ENCODE measurements at places on chromosomes 4 and X.

GRCh38 chr4:150425161-150425560 lies 156.8 kb upstream of the MAB21L2 start:
- DNase-seq: no peak

DNA sequence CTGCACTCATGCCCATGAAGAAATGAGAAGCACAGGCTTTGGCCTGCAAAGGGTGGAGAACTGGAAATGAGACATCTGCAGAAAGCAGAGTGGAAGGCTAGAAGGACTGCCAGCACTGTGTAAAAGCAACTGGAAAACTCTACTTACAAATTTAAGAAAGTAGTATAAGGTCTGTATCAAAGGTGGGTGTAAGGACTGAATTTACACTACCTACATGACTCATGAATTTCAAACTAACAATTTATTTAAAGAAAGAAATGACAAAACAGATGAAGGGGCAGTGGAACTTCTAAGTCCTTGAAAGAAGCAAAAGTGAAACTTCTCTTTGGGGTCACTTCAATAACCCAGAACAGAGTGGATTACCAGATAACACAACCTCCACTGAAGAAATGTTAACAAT lies 71.2 kb downstream of the SLC10A7 start:
- DNase-seq: no peak

- DNase-seq: no peak
Observed at GRCh38 chr4:98786866-98787265, 128.5 kb upstream of the TSPAN5 start.

- no peak for DNase-seq
Observed at GRCh38 chr4:3463556-3464348, 646 bp downstream of the DOK7 start.

DNA sequence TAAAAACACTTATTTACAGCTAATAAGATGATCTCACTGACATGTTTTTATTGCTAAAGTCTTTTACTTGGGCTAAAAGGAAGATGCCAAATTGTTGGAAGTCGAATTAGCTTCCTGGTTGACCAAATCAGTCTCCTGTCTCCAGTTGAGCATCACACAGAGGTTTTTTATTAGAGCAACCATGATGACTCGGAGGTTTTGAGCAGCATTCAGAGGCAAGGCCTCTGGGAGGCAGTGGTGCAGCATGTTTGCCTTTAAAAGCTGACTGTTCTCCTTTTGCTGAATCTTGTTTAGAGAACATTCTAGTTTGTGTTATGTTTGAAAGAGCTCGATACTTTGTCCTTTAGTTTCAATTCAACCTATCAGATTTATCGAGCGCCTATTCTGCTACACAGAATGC lies 2.1 kb downstream of the UCHL1 start:
- no peak for DNase-seq

- DNase-seq: no peak
Observed at GRCh38 chrX:71052721-71053120, 15.4 kb downstream of the SNX12 start.

GRCh38 chrX:44099366-44099765 lies 126.2 kb upstream of the NDP start:
- no peak for DNase-seq

GRCh38 chr4:166777760-166778159 lies 456.5 kb downstream of the SPOCK3 start:
- DNase-seq: no peak

GRCh38 chr4:132513491-132513890 lies 635.6 kb upstream of the PCDH10 start:
- DNase-seq: no peak
